ENCODE measurements at places on chromosomes 2 and 18.

- no peak for DNase-seq
Measured at GRCh38 chr18:53997064-53997463, 227.4 kb downstream of the MBD2 start.

- DNase-seq: no peak
Measured at GRCh38 chr2:227782804-227783203, 30.8 kb upstream of the CCL20 start.

GRCh38 chr2:54967759-54968365, 82.4 kb downstream of the RTN4 start:
- DNase-seq: no peak

GRCh38 chr2:118945881-118946280, 3.9 kb downstream of the MARCO start:
- no peak for DNase-seq

DNA sequence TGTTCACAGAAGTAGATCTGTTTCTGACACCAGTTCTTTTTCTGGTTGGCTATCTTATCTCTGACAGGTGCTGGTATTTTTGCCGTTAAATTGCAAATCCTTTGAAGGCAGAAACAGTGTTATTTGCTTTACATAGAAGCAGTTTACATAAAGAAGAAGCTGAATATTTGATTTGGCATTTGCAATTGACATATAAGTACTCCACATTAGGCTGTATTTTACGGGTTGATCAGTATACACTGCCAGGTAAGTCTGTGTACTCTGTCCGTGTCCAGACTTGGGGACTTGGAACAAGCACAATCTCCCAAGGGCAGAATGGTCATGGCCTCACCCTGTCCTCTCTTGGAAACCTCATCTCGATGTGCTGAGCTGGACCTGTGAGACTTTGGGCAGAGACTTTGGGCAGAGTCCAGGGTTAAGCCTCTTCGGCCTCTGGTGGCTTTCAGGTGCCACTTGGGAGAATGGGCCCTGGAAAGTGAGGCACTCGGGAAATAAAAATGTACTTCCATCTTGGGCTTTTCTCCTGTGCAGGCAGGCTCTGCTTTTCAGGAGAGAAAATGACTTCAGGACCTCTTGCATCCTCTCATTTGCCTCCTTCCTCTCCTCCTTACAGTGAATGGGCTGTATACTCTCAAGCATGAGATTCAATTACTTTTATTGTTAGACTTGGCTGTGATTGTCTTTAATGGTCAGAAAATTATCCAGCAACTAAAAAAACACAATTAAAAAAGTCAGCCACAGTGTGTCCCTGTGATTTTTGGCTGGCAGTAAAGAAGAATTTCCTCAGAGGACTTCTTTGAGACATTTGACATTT, 108.5 kb downstream of the RAPGEF4 start:
- DNase-seq: no peak

GRCh38 chr2:114218383-114218782, 224.1 kb upstream of the DPP10 start:
- DNase-seq: no peak

DNA sequence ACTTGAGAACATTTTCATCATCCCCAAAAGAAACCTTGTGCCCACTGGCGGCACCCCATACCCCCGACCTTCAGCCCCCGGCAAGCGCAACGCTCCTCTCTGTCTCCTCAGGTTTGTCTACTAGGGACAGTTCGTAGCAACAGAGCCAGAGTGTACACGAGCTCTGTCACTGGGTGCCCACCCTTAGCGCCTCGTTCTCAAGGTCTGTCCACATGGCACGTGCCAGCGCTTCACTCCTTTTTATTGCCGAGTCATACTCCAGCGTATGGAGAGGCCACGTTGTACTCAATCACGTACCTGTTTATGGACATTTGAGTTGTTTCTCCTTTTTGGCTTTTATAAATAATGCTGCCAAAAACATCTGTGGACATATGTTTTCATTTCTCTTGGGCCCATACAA, 30.3 kb upstream of the GPC1 start:
- no peak for DNase-seq

DNA sequence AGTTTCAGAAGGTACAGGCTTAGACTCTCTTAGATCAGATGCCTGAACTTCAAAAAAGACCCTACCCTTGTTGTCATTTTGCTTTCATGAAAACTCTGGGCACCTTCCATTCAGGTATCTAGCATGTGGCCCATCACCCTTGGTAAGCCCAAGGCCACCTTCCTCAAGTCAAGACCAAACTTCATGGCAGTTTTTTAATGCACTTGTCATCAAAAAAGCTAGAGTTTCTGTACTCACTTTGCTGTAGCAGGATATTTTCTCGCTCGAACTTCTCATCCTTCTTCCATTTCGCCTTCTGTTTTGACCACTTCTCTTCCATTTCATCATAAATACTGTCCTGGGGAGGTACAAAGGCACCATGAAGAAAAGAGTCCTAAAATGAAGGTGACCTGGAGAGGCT, 48.2 kb downstream of the FLACC1 start:
- DNase-seq: no peak
